Activated naive CD4-positive, alpha-beta T cell treated with anti-CD3 and anti-CD28 coated beads, Interleukin-2, amount 50 U/mL, for 72 hours (primary cell): ENCODE measurements at places on chromosomes 6 and 20.

- peak; percentile 43 for DNase-seq
Observed at GRCh38 chr6:160226118-160226591, 32.5 kb downstream of the SLC22A2 start.

DNA sequence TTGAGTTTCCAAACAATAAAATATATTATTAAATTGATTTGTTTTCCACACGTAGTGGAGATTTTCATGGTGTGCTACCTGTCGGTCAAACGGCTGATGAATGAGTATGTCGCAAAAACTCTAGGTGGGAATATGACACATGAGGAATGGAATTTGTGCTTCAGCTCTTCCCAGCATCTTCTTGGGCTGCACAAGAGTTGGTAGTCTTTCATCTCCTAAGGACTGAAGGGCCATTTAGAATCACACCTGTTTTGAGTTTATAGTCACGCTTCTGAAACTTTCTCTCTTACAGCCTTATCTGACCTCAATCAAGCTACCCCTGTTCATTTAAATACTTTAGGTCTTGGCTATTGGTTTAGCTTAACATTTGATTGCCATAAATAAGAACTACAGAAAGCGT, 157.7 kb upstream of the AKAP12 start:
- no peak for DNase-seq

GRCh38 chr20:24544371-24544770, 74.9 kb downstream of the SYNDIG1 start:
- no peak for DNase-seq

GRCh38 chr6:108760126-108761050, 87.8 kb upstream of the ARMC2 start:
- no peak for DNase-seq

GRCh38 chr6:75236630-75237029, 7.0 kb downstream of the COX7A2 start:
- DNase-seq = no peak

DNA sequence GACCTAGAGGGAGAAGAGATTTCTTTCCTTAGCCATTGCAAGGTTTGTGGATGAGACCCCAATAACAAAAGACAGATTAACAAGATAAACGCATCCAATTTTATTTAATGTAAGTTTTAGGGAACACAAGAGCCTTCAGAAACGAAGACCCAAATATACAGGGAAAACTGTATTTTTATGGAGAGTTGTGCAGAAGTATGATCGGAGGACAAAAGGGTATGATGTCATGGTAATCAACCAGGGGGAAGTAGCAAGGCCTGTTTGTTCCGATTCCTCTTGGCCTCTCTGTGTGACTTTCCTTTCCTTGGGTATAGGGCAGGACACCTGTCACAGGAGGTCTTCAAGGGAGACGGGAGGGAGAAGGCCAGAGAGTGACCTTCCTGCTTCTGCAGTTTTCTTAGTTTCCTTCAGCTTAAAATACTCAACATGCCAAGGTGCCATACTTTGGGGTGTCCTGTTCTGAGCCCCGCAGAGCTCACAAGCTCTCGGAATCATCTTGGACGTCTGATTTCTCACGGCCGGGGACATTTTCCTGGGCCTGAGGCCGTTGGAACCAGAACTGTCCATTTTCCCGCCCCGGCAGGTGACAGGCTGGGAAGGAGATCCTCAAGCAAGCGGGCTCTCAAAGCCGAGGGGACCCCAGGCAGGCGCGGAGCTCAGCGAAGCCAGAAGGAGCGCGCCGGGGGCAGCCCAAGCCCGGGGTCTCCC, 21.7 kb downstream of the TMC2 start:
- DNase-seq = no peak

- DNase-seq = no peak
Observed at GRCh38 chr20:48585061-48585870, 242.5 kb downstream of the PREX1 start.

DNA sequence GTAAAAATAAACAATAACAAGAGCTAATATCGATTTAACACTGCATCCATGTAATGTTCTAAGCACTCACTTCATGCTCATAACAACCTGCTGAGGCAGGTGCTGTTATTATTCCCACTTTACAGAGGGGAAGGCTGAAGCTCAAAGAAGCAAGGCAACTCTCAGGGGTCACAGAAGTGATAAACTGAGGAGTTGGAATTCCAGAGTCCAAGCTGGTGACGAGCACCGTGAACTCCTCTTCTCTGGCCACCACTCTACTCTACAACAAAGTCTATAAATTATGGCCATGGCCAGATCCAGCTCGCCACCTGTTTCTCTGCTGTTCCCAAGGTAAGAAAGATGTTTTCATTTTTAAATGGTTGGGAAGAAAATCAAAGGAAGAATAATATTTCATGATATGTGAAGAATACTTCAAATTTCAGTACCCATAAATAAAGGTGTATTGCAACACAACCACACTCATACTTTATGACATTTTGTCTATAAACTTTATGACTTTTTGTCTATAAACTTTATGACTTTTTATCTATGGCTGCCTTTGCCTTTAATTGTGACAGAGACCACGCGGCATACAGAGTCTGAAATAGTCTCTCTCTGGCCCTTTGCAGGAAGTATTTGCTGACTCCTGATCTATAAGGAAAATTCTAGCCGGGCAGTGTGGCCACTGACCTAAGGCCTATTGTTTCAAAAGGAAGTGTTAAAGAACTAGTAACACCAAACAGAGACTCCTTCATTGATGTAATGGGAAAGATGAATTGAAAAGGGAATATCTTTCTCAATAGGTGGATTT, 113.2 kb upstream of the KCNG1 start:
- DNase-seq = no peak

DNA sequence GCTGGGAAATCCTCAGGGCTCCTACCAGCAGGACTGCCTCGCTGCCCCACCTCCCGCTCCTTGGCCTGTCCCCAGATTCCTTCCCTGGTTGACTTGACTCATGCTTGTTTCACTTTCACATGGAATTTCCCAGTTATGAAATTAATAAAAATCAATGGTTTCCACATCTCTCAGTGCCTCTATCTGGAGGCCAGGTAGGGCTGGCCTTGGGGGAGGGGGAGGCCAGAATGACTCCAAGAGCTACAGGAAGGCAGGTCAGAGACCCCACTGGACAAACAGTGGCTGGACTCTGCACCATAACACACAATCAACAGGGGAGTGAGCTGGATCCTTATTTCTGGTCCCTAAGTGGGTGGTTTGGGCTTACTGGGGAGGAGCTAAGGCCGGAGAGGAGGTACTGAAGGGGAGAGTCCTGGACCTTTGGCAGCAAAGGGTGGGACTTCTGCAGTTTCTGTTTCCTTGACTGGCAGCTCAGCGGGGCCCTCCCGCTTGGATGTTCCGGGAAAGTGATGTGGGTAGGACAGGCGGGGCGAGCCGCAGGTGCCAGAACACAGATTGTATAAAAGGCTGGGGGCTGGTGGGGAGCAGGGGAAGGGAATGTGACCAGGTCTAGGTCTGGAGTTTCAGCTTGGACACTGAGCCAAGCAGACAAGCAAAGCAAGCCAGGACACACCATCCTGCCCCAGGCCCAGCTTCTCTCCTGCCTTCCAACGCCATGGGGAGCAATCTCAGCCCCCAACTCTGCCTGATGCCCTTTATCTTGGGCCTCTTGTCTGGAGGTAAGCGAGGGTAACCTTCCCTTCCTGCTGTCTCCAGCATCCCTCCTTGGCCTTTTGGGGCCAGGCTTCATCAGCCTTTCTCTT, at the start of gene CFB:
Gene CFB (plus strand): TSS at position 589 of the 863 bp plus-strand sequence. CDS start 127 bp downstream, at position 716.
- no peak for DNase-seq

DNA sequence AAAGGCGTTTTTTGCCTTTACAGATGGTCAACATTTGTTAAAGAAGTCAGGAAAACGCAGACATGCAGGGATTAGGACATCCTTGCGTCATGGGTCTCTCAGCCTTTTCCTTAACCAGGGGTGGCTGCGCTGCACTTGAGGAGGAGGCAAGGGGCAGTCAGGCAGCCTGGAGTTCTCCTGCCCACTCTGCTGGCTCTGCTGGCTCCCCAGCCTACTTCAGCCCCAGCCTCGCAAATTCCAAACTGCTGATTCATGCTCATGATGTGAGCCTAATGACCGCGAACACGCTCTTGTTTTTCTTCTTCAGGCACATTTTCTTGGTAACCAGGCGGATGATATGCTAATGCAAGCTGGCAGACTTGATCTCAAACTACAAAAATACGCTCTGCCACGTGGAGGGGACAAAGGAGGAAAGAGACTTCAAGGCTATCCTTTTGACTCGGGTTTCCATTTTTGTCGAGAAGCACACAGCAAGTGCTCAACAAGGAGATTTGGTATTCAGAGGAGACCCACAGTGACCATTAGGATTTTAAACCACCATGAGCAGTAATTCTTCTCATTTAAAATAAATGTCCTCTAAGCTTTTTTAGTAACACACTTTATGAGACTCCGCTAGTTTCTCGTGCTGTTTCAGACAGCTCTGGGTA, 290.3 kb upstream of the STXBP5 start:
- peak; percentile 4 for DNase-seq

DNA sequence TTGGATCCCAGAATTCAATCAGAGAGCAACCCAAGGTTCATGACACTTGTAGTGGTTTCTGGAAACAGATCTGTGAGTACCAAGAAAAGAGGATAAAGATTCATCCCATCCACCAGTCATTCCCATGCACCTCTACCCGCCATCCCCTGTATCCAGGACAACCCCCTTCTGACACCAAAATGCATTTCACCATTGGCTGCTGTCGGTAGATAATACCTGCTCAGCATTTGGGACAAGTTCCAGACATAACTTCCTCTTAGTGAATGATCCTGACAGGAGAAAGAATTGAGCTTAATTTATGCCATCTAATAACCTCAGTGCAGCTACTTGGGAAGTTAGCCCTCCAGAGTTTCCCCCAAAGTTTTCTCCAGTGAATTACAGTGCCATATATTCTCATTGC, 329.1 kb downstream of the ZFAND3 start:
- no peak for DNase-seq

DNA sequence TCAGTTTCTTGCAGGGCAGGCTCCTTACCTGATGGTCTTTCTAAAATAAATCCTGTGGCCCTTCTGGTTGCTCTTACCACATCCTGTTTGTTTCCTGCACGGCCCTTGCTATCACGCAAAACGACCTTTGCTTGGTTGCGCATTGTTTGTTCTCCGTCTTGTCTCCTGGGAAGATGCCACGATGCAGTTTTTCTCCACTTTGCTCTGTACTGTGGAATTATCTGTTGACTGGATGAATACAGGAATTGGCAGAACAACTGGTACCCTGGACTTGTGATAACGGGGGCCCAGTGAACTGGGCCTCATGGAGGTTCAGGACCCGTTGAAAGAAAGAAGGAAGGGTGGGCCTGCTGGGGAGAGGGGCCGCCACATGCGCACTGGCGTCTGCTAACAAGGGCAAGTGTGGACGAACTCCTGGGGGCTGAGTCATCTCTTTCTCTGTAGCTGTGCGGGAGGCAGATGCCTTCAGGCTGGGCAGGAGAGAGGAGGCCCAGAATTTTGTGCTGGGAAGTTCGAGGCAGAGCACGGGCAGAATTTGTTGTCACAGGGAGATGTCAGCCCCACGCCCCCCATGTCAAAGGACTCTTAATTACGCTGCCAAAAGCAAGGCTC, 139.9 kb downstream of the BMP7 start:
- DNase-seq = no peak

- no peak for DNase-seq
Observed at GRCh38 chr6:46410334-46410953, 80.8 kb downstream of the RCAN2 start.

DNA sequence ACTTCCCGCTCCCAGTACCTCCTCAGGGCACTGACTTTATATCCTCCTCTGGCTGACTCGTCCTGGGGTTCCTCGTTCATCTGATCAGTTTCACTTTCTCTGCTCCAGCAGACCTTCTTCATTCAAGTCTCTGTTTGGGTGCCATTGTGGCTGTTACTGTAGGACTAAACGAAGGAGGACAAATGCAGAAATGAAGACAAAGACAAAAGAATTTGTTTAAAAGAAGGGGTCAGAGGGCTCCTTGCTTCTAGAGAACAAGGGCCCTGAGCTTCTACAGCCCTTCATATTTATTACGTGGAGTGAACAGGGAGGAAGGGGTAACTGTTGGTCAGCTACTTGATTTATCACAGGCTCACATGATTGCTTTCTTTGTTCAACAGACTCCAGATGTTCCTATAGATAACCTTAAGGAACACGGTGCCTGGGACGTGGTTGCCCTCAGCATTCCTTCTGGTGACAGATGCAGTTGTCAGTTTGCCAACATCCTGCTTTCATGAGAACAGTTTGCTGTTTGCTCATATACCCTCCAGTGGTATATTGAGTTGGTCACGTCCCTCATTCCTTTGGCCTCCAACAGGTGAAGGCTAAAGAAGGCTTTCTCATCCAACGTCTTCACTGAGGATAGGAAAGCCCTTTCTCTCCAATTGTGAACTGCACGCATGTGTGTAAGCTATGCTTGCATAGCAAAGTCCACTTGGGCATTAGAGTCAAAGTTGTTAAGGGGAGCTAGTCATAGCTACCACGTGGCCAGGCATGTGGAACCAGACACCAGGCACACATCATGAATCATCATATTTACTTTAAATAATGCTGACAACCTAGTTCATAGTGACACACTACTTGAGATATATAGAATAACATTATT, 69.1 kb upstream of the BTN3A2 start:
- DNase-seq = no peak

GRCh38 chr20:9093218-9093957, 24.5 kb downstream of the PLCB4 start:
- no peak for DNase-seq

- no peak for DNase-seq
Observed at GRCh38 chr6:24026050-24026449, 100.0 kb upstream of the NRSN1 start.

DNA sequence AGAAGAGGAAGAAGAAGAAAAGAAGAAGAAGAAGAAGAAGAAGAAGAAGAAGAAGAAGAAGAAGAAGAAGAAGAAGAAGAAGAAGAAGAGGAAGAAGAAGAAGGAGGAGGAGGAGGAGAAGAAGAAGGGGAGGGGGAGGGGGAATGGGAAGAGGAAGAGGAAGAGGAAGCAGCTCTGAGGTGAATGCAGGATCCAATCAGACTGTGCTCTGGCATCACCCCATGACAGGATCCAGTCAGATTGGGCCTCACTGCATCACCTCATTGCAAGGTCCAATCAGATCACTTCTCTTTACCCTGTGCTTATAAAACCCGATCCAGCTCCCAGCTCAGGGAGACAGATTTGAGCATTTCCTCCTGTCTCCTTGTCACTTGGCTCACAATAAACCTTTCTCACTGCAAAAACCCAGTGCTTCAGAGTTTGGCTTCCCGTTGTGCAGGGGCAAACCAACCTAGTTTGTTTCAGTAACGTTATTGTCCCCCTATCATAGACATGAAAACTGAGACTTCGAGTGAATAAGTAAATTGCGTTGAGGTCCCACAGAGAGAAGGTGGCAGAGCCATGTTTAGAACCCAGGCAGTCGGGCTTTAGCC, 28.6 kb upstream of the YWHAB start:
- DNase-seq = no peak

DNA sequence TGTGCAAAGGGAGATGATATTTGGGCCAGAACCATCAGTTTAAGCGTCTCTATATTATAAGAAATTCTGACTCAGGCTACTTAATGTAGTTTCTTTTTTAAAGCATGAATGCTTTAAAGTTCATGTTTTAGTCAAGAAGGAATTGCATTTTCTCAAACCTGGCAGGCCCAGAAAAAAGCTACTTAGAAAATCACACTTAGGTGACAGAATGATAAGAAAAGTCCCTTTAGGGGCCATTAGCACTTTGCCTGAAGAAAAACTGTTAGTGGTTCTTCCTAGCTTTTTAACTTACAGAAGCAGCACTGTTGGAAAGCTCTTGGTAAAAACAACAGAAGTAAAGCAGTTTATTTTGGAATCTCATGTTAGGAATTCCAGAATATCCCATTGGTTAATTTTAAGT, 387.8 kb downstream of the PLCB1 start:
- DNase-seq = no peak

GRCh38 chr20:49583669-49584417, 15.9 kb upstream of the PTGIS start:
- no peak for DNase-seq

- DNase-seq = no peak
Observed at GRCh38 chr6:142648036-142648451, 296.9 kb downstream of the HIVEP2 start.
